NCI-H1092 treated with DMSO at 0.1 percent for 48 hours (cell line): ENCODE measurements at places on chromosomes 5 and 9.

- no peak for DNase-seq
These were observed 8.1 kb downstream of the PPIP5K2 start for GRCh38 chr5:103128202-103128601.

GRCh38 chr9:105436783-105437182 lies 11.1 kb upstream of the FSD1L start:
- no peak for DNase-seq

DNA sequence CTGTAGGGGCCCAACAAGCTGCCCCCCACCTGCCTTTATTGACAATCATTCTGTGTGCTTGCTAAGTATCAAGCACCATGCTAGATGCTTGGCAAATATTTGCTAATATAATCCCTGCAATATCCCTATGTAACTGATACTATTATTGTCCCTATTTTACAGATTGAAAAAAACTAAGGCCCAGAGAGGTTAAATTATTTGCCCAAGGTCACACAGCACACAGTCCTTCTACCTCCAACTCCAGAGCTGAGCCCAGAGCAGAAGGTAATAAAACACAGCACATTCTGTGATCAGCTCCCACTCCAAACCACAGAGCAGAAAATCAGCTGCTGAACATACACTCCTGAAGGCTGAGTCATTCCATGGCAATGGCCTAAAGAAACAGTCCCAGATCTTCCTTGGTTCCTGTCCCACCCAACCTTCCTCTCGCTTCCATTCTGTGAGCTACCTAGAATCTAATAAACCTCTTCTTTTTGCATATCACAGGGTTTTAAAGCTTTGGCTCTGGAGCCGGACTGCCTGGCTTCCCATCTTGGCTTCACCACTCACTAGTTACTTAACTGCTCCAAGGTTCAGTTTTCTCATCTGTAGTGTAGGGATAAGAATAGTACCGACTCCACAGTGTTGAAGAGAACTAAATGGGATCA lies 66.7 kb upstream of the ADRA1B start:
- no peak for DNase-seq

GRCh38 chr9:93450945-93451815 lies at the start of gene FAM120A:
Gene FAM120A, plus strand, starts transcription at chr9:93451685. Its CDS starts 231 bp downstream, at chr9:93451916.
- peak; percentile 61 for DNase-seq

- no peak for DNase-seq
These were observed 37.8 kb downstream of the RABGAP1 start for GRCh38 chr9:122978601-122979000.

DNA sequence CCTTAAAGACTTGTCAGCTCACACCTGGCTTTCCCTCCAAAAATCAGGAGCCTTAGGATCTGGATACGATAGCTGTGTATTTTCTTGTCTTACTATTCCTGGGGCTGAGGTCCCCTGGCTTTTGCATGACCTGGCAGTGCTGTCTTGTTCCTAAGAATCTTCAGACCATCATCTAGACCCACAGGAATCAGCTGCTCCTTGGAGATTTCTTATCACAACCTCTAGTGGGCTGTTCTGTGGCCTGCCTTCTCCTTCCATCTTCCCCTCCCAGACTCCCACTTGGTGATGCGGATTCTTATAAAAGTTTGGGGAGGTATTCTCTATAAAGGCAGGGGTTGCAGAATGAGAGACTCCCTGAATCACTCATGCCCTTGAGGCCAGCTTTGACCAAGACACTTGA lies 21.4 kb downstream of the LCP2 start:
- DNase-seq = no peak

DNA sequence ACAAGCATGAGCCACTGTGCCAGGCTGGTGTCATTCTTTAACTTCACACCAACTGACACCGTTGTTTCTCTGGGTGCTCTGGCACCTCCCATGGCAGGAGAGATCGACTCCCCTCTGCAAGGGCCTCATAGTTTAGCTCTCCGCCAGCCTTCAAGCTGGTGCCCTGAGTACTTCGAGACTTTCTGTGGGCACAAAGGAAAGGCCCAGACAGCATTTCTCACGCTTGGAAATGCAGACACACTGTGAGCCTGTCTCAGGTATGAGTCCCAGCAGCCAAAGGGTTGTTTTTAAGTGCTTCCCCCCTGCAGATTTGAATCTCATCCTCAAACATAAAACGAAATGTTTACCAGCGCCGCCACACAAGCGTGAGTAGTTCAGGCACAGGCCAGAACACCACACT lies 11.1 kb upstream of the TCF7 start:
- no peak for DNase-seq

- no peak for DNase-seq
These were observed 5.9 kb downstream of the KLF4 start for GRCh38 chr9:107483666-107484065.

DNA sequence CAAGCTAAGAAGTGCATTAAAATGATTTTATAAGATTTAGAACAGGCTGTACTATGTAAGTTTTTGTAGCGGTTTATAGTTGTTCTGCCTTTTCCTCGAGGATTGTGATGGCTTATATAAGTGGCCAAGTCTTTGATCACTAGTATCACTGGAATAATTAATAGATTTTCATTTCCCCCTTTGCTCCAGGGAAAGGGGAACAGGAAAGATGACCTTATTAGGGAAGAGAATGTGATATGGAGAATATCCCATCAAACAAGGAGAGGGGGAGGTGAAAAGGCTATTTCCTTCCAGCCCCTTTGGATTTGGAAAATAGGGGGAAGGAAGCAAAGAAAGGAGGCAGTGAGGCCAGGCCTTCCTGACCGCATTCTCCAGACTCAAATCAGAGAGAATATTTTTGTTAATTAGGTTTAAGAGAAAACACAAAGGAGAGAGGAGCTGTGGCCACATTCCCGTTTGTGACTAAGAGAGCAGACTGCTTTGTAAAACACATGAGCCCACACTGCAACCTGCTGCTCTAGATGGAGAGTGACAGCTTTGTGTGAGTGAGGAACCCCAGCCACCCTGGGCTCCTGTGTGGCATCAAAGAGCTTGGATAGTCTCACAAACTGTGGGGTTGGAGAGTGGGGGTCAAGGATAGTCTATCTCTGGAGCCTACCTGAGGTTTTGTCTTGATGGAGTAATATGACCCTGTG lies 359.5 kb downstream of the DTWD2 start:
- no peak for DNase-seq

DNA sequence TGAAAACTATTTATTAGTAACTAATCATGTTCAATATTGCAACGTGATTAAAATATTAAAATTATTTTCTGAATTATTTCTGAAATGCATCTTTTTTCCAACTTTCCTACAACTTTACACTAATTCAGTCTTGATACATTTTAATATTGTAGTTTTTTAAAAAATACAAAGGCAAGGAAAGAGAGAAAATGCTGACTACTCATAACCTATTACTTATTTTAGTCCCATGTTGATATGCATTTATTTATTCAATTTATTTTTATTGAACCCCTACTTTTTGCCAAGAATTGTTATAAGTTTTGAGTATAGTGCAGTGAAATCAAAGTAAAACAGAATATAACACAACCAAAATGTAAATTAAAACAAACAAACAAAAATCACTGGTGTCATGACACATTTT lies 978.2 kb downstream of the CDH9 start:
- DNase-seq = no peak

- DNase-seq = no peak
These were observed 26.5 kb upstream of the ADRB2 start for GRCh38 chr5:148799737-148800527.

DNA sequence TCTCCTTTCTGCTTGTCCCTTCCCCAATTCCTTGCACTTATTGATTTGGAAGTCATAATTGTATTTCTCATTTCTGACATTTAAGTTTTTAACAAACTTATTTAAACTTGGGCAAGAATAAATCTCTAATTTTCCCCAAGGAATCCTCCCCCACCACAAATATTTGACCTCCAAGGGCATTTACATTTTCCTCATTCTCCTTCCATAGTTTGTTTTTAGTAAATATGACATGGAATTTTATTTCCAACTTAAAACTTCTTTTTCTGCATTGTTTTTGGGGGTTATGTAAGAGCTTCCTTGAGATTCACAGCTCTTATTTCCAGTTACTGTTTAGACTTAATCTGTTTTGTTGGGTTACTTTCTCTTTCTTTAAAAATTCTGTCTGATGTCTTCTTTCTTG lies 64.9 kb downstream of the ZNF618 start:
- no peak for DNase-seq

- DNase-seq = no peak
These were observed 117.9 kb upstream of the FST start for GRCh38 chr5:53362521-53362941.

GRCh38 chr9:16318516-16319060 lies 551.9 kb downstream of the BNC2 start:
- DNase-seq = peak; percentile 81

DNA sequence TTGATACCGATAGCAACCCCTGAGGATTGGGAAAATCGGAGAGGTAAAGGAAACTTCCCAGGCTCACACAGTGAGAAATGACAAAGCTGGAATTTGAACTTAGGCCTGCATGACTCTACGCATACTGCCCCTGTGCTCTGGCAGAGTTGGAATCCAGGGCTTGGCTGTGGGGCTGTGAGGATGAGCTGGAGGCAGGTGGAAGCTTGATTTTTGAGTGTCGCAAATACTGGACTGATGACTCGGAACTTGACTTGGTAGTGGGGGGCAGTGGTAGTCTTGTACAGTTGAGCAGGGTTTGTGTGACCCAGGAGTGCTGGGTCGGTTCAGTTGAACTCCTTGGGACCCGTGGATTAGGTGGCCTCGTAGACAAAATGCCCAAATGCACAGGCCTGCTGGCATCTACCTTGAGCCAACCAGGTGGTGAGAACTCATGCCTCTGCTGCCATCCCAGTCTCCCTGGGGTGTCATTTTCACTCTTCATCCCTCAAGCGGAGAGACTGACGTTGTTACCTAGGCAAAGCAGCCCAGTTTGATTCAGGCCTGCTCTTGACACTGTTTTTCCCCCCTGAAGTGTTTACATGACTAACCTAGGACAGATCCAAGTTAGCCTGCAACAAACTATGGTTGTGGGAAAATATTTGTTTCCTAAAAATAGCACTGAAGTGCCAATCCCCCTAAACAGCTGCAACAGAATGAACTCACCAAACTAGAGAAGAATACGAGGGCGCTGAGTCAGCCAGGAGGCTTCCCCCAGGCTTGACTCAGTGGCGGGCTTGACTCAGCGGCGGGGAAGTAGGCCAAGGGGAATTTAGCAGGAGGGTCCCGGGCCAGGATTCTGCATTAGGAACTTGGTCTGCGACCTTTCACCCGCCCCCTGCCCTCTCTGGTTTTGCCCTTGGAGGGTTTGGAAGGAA lies 45.7 kb upstream of the ORM1 start:
- DNase-seq = no peak

- DNase-seq = no peak
These were observed 705.2 kb upstream of the ZNF608 start for GRCh38 chr5:125451622-125452021.

DNA sequence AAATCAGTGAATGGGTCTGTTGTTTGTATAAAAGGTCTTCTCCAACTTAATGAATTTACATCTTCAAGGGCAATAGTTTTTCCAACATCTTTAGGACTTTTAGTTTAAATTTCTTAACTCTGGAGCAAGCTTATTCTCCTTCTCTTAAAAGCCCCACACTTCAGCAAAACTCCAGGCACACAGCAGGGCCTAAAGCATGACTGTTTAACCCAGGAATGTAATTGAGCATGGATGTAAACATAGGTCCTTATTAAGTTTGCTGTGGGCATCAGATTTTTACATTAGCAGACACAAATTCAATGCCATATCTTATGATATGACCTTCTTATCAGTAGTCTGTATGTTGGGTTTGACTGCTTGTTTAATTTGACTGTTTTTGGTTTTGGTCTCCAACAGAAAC lies 78.9 kb downstream of the ABCA1 start:
- no peak for DNase-seq

- no peak for DNase-seq
These were observed 92.3 kb downstream of the LMX1B start for GRCh38 chr9:126705767-126706697.

DNA sequence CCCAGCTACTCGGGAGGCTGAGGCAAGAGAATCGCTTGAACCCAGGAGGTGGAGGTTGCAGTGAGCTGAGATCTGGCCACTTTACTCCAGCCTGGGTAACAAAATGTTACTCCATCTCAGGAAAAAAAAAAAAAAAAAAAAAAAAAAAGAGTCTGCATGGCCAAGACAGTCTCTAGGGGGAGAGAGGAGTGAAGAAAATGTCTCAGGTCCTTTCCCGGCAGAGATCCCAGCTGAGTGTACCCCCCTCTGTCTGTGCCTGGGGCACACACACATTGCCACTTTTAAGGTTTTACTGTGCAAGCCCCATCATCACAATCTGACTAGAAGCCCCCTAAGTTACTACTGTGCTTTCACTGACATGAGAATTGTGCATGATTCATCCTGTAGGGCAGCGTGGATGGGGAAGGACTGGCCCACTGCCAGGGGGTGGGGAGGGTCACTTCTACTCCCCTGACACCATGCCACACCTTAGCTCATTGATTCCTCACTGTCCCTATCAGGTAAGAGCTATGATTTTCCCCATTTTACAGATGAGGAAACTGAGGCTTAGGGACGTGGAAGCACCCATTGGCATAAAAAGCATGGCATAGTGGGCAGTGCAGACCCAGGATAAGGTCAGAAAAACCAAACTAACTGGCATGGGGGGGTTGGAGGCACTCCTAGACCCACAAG lies 102.3 kb upstream of the LARP1 start:
- no peak for DNase-seq

- DNase-seq = no peak
These were observed 59.7 kb upstream of the IER5L start for GRCh38 chr9:129237803-129238202.

- DNase-seq = peak; percentile 25
These were observed 72.7 kb downstream of the MTRR start for GRCh38 chr5:7941692-7942091.

GRCh38 chr5:149799119-149799623 lies 69.1 kb downstream of the PPARGC1B start:
- peak; percentile 57 for DNase-seq

DNA sequence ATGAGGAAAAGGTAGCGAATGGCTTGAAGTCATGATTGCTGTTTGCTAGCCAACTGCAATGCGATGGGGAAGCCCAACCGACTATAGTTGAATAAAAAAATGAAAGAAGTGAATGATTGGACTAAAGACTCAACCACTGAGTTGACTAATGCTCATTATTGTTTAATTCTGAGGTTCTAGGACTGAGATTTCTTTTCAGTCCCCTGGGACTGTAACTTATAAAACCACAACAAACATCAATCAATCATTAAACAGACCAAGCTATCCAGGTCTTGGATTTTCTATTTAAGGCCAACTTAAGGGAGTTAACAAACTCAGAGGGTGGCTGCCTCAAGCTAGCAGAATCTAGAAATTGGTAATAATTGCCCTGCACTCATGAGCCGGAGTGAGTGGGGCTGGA lies 154.2 kb downstream of the DOCK2 start:
- no peak for DNase-seq
